ENCODE measurements at places on chromosomes 6 and 20.

- DNase-seq = no peak
Observed at GRCh38 chr6:111776236-111777221, 96.7 kb downstream of the FYN start.

DNA sequence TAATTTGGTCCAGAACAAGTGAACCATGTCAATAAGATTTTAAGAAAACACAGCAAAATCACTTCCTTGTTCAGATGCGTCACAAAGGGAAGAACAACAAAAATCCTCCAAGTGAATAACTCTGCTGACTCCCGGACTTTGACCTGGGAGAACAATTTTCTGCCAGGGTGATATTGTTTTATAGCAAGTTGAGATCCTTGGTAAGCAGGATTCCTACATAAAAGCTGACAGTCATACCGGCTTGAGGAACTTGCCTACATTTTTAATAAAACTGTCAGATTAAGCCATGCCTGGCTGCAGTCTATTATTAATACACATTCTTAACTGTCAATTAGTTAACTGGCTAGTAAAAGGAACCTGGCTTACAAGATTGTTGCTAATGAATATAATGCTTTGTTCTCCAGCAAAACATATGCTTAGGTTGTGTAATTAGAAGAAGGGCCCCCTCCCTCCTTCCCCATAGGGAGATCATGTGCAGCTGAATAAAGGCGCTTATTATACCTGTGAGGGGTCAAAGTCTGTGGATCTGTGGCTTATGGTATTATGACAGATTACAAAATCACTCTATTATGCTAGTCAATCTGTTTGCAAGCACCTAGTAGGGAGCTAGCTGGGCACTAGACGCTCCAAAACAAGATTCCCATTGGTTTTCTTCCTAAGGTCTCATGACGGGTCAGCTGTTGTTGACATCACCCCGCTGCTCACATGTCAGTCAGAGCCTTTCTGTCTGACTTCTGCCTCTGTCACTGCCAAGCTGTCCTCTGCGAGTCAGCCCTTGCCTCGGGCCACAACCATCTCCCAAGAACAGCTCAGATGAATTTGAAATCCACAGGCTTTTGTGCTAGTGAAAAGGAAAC, 44.6 kb upstream of the SEC63 start:
- no peak for DNase-seq

GRCh38 chr6:144062786-144063185, 32.6 kb downstream of the SF3B5 start:
- DNase-seq = no peak

DNA sequence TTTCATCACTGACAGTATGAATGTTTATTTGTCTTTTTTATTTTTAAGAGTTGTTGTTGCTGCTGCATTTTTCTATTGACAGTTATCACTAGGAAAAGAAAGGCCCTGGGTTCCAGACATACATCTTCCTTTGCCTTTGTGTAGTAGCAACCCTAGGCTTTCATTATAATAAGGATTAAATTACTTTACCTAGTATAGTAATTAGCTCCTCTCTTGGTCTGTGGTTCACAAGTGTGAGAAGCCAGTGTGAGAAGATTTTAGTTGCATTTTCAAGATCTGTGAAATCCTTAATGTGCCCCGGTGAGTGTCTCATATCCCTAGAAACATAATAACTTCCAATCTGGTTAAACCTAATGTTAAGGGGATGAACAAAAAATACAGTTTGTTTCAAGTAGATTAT, 799.3 kb upstream of the MAP3K7 start:
- DNase-seq = no peak

DNA sequence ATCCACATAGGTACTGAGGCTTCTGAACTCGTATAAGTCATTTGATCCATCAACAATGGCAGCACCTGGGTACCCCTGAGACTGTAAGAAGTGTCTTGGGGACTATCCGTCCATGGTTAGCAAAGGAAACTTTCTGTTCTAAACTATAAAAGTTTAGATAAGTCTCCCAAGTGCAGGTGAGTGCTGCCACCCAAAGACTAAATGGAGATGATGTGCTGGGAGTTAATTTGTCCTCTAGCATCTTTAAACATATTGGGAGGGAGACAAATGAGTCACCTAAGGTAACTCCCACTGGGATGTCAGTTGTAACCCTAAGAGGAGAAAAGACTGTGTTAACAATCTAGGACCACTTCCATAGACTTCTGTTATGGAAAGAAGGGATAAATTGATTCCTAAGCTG, 6.2 kb downstream of the BEND6 start:
- no peak for DNase-seq

DNA sequence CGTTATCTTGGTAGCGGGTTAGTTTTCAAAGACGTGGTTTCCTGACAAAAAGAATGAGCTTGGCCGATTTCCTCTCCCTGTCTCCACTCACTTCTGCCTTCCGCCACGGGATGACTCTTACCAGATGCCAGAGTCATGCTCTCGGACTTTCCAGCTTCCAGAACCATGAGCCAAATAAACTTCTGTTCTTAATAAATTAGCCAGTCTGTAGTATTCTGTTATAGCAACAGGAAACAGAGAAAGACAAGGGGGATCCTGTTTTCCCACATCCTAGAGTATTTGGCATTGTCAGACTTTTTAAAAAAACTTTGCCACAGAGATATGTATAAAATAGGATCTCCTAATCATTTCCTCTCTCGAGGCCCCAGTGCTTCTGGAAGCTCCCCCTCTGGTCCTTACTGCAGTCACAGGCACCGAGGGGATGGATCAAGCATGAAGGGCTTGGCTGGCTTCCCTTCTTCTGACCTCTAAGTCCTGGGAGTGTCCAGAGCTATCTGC, 84.9 kb upstream of the NAA20 start:
- DNase-seq = no peak

DNA sequence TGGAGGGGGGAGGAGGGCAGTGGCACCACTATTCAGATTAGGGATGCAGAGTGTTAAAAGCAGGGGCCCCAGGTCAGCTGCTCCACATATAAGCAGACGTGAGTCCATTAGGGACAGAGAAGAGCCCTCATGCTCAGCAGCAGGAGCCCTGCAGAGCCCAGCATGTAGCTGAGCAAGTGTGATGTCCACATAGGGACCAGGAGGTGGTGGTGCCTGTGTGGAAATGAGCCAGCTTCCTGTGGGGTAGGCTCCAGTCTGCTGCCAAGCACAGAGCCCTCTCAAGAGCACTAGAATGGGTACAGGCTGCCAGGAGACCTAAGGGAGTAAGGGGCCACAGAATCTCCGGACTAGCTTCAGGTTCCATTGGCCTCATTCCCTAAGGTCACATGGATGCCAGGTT, 57.9 kb upstream of the MLN start:
- no peak for DNase-seq

GRCh38 chr6:107841275-107841670, 17.2 kb upstream of the SCML4 start:
- no peak for DNase-seq

DNA sequence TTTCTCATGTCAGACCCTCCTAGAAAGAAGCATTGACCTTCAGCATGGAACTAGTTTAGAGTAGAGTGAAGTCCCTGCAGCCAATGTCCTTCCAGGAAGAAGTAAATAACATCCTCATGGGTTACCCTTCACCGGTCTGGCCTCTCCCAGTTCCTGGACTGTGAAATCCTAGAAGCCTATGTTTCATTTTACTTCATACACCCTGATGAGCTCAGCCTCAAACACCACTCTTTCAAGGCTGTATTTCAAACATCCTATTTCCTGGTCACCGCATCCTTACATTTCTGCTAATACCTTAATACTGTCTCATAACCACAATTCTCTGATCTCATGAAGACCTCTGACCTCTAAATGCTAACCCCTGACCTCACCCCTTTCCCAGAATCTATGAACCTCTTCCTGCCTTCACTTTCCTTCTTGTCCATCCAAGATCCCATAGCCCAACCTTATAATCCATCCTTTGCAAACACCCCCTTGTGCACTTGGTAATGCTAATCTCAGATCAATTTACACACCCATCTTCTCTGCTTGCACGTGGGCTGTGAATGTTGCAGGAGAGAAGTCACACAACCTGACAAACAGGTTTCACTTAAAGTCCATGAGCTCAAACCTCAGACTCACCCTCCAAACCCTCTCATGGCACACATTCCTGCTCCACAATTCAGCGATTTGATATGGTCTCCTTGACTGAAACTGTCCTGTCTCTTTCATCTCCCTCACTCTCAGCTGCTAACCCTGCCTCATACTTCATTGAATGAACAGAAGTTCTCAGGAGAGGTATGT, 30.2 kb downstream of the SLC2A10 start:
- DNase-seq = no peak

Data from stimulated activated CD4-positive, alpha-beta T cell treated with anti-CD3 and anti-CD28 coated beads, Interleukin-1b, Interleukin-23, amount 100 ng/mL, for 1 hour (primary cell).